ENCODE measurements at places on chromosomes 7 and 10.

DNA sequence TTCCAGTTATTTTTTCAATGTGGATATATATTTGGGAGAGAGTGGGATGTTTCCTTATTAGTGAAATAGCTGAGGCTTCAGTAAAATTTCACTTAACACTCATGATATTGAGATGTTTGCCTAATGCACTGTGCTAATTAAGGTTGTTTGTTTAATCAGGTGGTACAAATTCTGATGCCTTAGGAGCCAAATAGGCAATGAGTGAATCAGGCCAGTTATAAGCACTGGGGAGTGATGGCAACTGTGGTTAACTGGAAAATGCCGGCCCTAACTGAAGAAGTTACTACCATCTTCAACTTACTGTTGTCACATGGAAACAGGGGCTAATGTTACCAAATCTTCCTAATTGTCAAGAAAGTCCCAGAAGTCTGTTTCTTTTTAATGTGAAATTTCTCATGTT, 32.0 kb downstream of the VCL start:
- no peak for DNase-seq

DNA sequence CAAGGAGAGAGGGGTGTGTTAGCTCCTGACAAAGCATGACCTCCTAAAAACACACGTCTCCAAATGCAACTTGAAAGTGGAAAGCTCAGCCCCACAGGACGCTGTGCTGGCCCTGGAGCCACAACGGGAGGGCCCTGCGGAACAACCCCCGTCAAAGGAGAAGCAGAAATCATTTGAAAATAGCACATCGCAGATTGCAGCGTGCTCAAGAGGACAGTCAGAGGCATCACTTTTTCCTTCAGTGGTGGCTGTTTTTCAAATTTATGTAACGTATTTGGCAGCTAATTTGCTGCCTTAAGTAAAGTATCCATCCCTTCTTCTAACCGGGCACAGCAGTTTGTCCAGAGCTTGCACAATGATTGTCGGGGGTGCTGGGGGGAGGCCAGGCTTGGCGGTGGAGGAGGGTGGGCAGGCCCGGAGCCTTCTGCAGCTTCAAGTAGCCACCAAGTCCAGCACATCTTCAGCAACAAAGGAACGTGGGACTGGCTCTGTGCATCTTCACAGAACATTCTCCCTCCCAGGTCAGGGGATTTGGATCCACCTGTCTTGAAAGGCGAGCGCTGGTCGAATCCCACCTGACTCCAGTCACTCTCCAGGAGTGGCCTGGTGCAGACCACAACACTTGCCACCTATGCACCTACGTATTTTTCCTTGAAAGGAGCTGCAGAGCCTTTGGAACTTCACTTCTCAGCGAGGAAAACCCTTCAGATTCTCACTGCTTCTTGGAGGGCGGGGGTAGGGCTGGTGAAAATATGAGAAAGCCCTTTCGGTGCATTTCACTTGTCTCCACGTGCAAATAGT, 346.3 kb downstream of the DNAJB6 start:
- DNase-seq: no peak

DNA sequence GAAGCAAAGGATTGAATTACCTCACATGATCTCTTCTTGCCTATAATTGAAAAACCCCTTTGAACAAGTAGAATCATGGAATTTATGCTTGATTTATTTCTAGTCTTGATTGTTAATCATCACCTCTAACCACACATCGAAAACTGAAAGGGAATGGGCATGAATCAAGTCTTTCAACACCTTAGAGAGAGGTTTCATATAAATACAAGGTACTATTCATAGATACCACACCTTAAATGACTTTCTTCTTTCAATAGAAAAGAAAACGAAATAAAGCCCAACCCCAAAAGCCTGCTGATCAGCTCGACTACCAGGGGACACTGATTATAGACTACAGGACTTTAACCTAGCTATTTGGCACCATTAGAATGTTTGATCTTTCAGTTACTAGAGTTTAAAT, 128.6 kb upstream of the PTPRZ1 start:
- no peak for DNase-seq

DNA sequence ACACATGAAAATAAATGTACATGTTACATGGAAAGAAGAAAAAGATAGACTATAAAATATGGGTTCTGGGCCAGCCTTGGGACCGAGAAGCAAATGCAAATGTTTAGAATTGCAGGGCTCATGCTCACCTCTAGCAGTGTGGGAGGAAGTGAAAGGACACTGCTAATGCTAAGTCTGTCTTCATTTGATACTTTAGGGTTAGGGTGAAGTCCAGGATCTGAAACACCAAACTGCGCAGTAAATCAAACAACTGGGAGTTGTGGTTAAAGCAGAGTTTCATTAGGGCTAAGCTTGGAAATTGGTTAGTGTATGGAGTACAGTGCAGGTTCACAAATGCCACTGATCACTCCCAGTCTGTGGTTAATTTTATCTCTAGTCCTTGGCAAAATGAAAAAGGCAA, 73.2 kb upstream of the PDK4 start:
- DNase-seq: no peak

GRCh38 chr7:3771906-3772305, 470.9 kb downstream of the SDK1 start:
- no peak for DNase-seq

DNA sequence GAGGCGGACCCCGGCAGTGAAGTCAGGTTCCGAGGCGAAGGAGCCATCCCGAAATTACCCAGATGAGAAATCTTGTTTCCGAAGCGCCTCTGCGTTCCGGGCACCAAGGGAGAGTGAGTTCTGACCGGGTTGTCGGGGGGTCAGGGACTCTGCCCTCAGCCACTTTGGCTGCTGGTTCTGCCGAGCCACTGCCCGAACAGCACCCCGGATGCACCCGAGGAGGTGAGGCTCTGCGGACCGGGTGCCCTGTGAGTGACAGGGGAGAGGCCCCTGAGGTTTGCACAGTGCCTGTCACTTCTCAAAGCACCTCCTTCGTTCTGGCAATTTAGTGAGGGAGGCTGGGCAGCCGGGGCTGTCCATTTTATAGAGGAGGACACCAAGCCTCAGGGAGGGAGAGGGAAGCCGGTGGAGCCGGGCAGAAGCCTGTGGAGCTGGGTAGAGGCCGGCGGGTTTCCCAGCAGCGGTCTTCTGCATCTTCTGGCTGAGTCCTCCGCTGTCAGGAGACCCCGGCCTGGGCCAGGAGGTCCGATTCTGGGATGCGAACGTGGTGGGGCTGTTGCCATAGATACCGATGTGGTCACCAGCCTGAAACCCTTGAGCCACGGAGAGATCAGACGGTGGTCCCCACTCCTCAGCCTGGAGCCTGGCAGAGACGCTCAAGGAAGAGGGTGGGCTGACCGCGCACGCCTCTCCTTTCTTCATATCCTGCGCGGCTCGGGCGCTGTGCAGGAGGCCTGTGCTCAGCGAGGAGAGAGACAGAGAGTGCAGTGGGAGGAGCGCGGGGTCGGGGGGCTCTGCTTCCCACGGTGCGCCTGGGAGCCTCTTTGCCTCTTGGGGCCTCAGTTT, 18.9 kb upstream of the SHH start:
- DNase-seq: no peak

DNA sequence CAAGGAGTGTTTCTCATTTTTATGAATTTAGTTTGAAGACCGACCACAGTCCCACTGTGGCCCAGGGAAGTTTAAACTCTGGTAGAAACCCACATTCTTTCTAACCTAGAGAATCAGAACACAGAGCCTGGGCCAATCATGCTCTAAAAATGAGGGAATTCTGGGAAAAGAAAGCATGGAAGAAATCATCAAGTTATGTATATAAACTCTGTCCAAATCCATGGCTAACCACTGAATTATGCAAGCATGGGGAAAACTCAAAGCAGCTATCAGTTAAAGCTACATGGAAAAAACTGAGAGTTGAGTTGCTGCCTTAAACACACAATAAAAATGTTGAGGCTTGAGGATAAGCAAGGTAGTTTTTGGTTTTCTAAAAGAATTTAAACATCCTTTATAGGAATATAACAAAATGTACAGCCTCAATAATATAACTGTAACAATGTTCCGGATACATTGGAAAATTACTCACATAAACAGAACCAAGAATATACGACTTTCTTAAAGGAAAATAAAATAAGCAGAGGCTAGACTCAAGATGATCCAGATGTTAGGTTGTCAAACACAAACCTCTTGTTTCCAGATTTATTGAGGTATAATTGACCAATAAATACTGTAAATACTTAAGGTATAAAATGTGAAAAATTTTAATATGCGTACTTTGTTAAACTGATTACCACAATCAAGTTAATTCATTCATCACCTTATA, 311.2 kb upstream of the GNAI1 start:
- no peak for DNase-seq

DNA sequence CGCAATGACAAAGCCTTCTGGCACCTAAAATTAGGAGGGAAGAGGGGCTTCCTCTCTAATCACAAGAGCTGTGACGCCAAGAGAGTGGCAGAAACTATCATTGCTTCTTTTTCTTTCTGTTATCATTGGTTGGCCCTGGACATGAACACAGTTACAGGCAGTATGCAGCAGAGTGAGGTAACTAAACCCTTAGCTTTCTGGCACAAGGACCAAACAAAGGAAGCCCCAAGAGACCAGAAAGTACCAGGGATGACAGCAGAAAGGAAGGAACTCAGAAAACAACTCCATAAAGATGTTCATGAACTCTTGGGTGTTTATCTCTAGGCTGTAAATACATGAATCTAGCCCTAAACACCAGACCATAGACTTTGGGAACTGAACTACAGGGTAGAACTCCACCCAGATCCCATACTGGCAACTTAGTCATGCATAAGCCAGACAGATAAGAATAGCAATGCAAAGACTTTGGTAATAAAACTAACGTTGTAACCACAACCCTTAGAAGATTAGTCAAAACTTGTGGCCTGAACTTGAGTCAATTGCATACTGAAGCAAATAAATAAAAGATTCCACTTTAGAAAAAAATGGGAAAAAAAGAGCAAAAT, 195.7 kb upstream of the PTN start:
- peak; percentile 66 for DNase-seq

DNA sequence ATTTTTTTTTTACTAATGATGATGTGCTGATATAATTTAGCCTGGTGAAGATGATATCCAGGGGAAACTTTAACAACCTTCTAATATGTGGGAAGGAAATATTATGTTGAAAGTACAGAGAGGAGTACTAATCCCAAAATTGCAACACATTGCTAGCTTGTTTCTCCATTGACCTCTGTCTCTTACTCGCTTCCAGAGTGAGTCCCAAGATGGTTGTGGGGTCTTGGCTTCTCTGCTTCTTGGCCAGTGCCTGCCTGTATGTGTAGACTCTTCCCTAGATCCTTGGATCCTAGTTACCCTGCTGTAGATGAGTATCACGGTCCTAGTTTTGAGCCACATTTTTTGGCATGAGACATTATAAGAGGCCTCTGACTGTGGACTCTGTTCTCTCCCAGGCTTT, 17.5 kb downstream of the BMPER start:
- no peak for DNase-seq

GRCh38 chr7:40983111-40983510, 719.8 kb downstream of the INHBA start:
- DNase-seq: no peak

Data from astrocyte of the cerebellum (primary cell).